ENCODE measurements at places on chromosomes 6 and 20.

DNA sequence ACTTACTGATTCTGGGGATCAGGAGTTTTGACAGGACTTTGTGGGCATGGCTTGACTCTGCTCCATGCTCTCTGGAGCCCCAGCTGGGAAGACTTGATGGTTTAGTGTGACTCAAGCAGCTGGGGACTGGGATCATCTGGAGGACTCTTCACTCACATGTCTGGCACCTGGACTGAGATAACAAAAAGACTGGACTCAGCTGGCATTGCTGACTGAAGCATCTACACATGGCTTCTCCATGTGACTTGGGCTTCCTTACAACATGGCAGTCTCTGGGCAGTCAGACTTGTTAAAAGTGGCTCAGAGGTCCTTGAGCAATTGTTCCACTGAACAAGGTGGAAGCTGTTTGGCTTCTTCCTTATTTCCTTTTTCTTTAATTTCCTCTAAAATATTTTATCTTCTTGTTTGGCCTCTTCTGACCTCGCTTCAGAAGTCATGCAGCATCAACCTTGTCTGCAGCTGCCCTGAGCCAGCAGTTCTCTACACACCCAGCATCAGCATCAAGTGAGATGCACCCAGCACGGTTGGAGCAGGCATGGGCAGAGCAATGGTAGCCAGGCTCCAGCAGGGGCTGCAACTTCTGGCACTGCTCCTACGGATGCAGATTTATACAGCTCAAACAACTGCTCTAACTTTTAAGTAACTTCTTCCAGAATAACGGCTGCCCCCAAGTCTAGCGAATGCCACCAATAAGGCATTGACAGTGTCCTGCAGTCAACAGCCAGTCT is 5.6 kb upstream of the HM13 start:
- DNase-seq = no peak

DNA sequence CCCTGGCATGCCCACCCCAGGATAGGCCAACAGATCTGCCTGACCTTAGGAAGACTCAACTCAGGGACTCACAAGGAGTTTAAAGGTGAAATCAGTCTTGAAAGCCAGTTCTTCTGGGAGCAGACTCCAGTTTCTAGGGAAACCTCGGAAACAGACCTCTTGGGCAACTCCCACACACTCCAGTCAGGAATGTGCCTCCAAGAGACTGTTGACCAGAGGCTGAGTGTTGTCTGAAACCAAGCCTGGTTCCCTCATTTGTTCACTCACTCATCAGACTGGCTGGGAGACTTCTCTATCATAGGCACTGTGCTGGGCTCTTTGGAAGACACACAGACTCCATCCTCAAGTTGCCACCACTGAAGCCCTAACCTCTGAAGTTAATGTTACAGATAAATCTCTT is 1.8 kb downstream of the TREM1 start:
- DNase-seq = no peak

GRCh38 chr20:45070932-45071632 is 29.8 kb downstream of the KCNS1 start:
- DNase-seq = no peak

DNA sequence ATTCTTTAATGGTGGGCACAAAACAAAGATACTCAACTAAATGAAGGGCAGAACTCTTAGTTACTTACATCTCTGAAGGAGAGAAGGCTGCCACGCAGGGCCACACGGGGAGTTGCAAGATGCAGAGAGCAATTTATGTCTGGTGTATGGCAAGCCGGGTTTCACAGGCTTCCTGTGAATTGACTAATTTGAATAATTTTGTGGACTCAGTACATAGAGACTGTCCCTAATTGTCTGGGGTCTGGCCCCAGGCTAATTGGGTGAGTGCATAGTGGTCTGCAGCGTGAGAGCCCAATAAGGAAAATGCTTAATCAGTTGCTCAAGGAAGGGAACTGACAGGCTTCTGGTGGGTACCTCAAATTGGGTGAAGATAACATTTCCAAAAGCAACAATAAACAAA is 205.7 kb downstream of the OTOR start:
- no peak for DNase-seq

DNA sequence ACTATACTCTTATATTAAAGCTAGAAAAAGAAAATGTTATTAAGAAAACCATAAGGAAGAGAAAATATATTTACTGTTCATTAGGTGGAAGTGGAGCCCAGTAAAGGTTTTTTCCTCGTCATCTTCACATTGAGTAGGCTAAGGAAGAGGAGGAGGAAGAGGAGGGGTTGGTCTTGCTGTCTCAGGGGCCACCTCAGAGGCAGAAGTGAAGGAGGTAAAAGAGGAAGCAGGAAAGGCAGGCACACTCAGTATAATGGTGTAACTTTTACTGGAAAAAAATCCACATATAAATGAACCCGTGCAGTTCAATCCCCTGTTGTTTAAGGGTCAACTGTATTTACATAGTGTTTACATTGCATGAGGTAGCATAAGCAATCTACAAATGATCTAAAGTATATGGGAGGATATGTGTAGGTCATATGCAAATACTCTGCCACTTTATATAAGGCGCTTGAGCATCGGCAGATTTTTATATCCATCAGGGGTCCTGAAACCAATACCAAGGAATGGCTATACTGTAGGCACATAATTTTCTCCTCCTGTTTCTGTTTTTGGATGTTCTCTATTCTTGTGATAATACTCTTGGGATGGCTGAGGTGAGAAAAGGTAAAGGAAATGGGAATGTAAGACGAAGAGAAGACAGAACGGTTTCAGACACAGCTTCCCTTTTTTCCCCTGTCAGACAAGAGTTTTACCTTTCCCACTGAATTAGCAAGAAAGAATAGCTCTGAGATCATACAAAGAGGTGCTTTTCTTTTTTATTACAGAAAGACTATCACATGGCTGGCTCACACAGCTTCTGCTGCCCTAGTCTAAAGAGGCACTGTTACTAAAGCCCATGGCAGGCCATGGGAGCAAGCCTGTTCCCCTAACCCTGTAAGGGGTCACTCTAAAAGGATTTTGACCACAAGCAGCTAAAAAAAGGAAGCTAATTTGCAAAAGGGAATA is 59.9 kb downstream of the NUDT3 start:
- DNase-seq = no peak

DNA sequence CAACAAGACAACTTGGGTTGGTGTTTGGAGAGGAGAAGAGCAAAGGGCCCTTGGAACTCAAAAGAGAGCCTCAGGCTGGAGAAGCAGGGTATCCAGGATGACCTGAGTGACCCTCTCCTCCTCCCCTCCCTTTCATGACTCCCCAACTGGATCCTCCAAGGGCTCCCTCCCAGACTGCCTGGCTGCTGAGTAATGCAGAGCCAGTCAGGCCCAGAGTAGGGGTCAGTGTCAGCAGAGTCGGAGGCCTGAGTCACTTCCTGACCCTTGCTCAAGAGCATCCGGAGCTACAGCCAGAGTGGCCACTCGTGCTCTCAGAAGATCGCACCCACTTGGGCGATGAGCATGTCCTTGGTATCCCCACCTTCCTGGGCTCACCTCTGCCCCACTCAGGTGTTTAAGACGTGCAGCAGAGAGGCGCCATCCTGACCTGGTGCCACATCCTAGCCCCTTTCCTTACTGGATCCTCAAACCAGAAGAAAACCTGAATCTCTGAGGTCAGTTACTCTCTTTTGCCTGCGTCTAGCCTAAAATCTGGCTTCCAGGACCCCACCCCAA is 2.8 kb upstream of the MAPK13 start:
- no peak for DNase-seq

DNA sequence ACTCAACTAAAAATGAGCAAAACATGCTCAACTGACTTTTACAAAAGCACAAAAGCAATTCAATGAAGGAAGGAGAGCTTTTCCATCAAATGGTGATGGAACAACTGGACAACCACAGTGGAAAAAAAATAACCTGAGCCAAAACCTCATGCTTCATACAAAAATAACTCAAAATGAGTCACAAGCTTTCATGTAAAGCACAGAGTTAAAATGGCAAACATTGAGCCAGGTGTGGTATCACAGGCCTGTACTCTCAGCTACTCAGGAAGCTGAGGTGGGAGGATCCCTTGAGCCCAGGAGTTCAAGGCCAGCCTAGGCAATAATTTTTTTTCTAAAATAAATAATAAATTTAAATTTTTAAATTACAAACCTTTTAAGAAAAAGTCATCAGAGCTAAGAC is 18.4 kb upstream of the HLA-G start:
- DNase-seq = no peak

GRCh38 chr6:53995935-53996334 is 115.3 kb upstream of the MLIP start:
- DNase-seq = no peak

DNA sequence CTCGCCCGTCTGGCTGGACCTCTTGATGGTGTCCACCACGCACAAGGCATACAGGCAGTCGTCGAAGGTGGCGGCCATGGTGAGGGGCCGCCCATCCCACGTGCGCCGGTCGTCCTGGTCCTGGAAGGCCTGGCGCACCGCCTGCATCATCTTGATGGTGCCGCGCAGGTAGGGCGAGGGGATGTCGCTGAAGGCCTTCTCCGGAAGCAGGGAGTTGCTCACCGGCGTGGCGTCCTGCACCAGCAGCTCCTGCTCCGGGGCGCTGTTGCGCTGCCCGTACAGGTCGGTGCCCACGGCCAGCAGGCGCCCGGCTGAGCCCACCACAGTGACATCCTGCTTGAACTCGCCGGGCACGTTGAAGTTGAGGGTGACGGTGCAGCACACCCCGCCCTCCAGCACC is 36.5 kb upstream of the TBC1D7 start:
- DNase-seq = no peak

DNA sequence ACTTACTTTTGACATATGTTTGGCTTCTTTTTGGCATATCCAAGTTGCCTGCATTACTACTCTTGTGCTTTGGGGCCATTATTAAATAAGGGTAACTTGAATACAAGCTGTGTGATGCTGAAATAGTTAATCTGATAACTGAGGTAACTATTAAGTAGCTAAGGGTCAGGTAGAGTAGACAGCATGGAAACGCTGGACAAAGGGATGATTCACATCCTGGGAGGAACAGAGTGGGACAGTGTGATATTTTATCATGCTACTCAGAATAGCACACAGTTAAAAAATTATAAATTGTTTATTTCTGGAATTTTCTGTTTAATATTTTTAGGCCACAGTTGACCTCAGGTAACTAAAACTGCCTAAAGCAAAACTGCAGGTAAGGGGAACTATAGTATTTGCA is 483.9 kb downstream of the RFPL4B start:
- DNase-seq = no peak

All from right forelimb (tissue), 1 donor.